ENCODE measurements at places on chromosomes 11 and 22. TPM values are rescaled to one million over a fixed set of nuclear protein-coding genes. Genes with fewer than 3 reads are reported as not detected.

Gene MPZL2
- total RNA-seq = 148 TPM

Gene MLC1
- total RNA-seq = not detected

Gene KDM4D
- 0.73 TPM for total RNA-seq

Gene C11orf97
- total RNA-seq = not detected

Gene OR10D3
- not detected for total RNA-seq

Gene NELL1
- total RNA-seq = not detected

Gene HEPHL1
- not detected for total RNA-seq

Gene MMP7
- total RNA-seq = 0.11 TPM

Gene RPS13
- 801 TPM for total RNA-seq

Gene CNGA4
- total RNA-seq = not detected

Gene MS4A4E
- not detected for total RNA-seq
